ENCODE measurements at places on chromosomes 4 and X.

GRCh38 chr4:95122001-95122400, 364.2 kb downstream of the BMPR1B start:
- no peak for DNase-seq

DNA sequence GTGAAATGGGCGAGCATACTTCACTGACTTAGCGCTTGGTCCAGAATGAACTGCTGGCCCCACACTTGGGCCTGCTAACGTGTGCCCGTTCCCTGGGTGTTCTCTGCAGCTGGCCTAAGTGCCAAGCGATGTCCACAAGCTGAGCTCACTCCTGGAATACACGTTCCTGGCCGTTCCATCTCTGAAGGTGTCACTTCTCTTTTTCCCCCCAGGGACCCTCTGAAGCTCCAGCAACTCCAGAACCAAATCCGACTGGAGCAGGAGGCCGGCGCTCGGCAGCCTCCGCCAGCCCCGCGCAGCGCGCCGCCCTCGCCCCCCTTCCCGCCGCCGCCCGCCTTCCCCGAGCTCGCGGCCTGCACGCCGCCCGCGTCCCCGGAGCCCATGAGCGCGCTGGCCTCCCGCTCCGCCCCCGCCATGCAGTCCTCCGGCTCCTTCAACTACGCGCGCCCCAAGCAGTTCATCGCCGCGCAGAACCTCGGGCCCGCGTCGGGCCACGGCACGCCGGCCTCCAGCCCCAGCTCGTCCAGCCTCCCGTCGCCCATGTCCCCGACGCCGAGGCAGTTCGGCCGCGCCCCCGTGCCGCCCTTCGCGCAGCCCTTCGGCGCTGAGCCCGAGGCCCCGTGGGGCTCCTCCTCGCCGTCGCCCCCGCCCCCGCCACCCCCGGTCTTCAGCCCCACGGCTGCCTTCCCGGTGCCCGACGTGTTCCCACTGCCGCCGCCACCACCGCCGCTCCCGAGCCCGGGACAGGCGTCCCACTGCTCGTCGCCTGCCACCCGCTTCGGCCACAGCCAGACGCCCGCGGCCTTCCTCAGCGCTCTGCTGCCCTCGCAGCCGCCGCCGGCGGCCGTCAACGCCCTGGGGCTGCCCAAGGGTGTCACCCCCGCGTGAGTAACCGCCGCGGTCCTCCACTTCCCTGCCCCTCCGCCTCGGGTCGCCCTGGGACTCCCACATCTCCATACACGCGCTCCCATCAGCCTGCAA, 132.3 kb downstream of the CBR4 start:
- DNase-seq: peak; percentile 71

- DNase-seq: peak; percentile 1
Measured at GRCh38 chr4:134243742-134244713, 42.4 kb upstream of the PABPC4L start.

DNA sequence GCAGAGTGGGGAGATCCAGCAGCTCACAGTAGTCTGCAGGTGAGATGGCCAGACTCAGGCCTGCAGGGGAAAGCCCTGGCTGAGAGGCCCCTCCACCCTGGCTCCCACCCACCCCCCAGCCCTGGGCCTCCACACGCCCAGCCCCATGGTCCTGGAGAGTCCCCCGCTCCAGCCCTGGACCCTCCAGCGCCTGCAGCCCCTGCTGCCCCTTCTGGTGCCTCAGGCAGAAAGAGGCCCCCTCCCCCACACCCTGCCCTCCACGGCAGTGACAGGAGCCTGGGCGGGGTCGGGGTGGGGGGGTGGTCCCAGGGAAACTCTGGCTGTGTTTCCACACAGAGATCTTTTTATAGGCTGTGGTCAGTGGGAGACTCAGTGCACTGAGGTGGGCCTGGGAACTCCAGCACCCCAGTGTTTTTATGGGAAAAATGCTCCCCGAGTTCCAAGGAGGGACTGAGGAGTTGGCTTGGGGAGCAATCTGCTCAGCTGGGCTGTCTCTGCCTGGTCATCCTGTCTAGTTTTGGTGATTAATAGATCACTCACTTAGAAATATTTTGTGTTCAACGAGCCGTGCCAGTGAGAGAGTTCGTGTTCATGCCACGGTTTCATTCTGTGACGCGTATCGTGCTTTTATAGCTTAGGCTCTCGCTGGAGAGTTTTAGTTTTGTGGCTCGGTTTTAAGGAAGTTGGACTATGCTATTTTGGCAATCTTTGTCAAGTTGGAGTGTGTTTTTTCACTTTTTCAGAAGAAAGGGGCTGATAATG, 53.1 kb upstream of the HGFAC start:
- no peak for DNase-seq

- DNase-seq: no peak
Measured at GRCh38 chrX:133868250-133868649, 117.1 kb downstream of the GPC3 start.

DNA sequence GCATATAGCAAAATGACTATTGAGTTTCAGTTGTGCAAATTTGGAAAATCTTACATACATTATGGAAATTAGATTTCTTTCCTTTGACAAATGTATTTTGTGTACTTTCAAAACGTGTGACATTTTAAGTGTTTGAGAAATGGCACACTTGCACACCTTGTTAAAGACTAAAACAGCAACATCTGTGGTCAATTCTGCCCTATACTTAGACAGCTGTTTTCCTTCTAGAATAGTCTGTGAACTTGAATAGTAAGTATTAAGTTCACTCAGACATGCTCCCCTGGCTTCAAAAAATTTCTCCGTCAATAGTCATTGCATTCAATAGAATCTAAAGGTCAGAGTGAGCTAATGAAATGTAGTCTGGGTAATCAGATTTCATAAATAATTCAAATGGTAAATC, 21.7 kb upstream of the TBC1D9 start:
- DNase-seq: no peak

DNA sequence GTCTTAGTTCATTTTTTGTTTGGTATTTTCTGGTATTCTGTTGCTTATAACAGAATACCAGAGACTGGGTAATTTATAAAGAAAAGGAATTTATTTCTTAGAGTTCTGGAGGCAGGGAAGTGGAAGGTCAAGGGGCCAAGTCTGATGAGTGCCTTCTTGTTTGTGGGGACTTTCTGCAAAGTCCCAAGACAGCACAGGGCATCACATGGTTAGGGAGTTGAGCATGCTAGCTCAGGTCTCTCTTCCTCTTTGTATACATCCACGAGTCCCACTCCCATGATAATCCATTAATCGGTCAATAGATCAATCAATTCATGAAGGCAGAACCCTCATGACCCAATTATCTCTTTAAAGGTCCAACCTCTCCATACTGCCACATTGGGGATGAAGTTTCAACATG, 31.1 kb downstream of the IL13RA1 start:
- no peak for DNase-seq

DNA sequence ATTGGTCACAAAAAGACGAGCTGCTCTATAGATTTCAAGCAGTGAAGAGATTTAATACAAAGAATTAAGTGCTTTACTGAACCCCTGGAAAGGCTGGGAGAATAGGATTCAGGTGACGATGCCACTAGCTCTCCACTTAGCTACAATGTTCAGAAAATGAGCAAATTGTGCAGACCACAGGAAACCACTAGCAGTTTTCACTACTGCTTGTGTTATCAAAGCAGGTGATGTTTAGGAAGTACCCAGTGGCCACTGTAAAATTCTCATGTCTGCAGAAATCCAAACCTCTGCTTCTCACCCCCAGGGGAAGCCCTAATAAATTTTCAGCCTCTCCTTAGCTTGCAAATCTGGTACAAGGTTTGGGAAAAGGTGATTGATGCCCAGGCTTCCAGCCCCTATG, 165.1 kb downstream of the IL1RAPL1 start:
- DNase-seq: no peak

DNA sequence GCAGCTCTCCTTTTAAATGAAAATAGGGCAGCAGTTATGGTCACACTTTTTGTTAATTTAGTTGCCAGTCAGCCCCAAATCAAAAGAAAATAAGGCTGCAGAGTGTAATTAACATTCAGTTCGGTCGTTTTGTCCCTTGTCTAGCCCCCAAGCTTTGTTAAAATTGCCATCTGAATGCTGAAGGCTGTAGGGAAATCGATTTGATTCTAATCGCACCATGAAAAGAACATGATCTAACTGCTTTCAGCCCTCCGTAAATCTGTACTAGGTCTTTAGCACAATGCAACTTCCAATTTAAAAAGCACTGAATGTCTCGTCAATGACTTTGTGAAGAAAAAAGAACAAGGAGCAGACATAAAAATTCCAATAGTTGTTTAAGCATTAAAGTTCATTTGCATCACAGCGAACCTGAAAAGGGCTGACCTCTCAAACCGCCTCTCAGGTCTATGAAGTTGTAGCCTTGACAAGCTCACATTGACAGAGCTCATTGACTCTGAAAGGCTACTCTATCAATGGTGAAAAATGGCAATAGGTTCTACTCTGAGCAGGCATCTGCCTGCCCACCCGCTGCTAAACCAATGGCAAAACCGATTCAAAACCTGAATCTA, 48.9 kb downstream of the CHIC2 start:
- DNase-seq: no peak

DNA sequence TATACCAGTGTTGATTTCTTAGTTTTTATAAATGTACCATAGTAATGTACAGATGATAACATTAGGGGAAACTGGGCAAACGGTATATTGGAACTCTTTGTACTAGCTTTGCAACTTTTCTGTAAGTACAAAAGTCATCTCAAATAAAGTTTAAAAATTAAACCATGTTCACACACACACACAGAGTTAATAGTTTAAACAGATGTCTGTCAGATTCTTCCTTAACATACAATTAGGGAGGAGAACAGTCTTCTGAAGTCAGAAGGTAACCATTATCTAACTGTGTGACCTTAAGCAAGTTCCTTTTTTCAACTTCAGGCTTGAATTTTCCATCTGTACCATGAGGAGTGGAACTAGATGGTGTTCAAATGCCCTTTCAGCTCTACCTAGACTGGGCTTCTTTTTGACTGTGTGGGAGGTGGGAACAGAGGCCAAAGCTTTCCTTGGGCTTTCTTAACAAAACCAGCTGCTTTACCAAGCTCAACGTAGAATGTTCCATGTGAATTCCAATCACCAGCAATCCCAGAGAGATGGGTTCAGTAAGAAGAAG, 127.8 kb downstream of the NEXMIF start:
- DNase-seq: no peak

GRCh38 chrX:118528071-118528737, 32.6 kb downstream of the DOCK11 start:
- DNase-seq: no peak

DNA sequence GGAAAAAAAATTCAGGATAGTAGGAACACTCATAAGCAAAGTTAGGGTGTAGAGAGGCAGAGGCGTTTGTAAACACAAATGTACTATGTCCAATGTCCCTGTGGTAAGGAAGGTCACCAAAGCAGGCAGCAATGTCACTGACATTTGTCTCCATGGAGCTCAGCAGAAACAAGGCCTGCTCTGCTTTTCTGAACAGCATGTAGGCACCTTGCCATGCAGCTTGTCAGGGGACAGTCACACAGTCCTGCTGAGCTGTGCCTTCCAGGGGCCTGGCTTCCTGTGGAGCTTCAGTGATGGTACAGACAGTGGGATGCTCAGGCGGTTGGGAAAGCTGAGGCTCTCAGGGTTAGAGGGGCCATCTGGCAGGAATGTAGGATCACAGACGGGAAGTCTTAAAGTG, 74.5 kb upstream of the HS3ST1 start:
- no peak for DNase-seq

DNA sequence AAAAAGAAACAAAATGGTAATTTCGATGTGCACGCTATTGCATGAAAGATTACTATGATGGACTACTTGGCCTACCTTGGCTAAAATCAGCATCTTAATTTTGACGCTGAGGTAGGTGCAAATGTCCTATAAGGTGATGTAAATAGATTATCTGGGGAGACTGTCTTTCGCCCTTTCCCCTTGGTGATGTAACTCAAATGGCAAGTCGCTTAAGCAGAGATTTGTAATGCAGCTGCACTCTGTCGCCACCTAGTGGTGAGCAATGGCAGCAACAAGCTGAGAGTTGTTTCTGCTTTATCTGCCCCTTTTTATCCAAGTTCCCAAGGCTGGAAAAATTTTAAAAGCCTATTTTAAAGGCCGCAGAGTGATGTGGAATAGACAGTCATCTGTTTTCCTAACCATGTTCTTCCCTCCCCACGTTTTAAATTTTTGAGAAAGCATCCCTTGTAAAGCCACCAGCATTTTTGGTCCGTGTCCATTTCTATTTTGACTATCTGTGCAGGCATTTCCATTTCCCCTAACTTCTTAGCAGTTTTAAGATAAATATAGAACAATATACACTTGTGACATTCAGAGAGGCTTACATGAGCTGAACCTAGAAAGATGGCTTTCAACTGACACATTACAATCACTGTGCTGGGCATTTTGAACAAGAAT, 62.4 kb upstream of the PDLIM3 start:
- DNase-seq: peak; percentile 77

DNA sequence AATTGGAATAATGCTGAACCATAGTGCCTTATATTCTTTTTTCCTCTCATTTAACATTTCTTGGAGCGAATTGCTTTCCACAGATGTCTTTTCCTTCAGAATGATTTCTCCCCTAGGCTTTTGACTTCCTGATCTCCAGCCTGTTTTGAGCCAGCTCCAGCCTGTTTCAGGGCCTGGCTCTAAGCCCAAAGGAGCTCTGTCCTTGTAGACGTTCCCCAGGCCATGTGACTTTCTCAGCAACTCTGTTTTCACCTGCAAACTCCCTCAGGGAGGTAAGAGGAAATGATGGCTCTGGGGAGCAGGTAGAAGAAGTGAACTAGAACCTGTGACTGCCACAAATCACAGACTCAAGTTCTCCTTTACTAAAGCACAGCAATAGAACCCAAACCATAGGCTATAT, 89.1 kb downstream of the AKAP4 start:
- peak; percentile 52 for DNase-seq

GRCh38 chr4:174217273-174218126, 66.0 kb downstream of the FBXO8 start:
- DNase-seq: peak; percentile 59

DNA sequence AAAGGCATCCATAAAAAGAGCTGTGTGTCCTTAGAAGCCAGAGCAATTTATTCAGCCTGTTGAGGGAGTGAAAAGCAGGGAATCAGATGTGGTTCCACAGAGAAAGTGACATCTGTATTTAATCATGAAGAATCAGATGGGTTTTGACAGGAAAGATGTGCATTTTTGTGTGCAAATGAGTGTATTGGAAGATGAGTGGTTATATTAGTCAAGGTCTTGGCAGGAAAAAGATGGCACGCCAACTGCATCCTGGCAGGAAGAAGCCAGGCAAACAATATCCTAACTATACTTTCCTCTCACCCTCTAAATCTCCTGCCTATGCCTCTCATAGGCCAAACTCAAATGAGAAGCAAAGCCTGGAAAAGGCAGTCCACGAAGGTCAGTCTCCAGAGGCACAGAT, 59.1 kb downstream of the SCFD2 start:
- no peak for DNase-seq

DNA sequence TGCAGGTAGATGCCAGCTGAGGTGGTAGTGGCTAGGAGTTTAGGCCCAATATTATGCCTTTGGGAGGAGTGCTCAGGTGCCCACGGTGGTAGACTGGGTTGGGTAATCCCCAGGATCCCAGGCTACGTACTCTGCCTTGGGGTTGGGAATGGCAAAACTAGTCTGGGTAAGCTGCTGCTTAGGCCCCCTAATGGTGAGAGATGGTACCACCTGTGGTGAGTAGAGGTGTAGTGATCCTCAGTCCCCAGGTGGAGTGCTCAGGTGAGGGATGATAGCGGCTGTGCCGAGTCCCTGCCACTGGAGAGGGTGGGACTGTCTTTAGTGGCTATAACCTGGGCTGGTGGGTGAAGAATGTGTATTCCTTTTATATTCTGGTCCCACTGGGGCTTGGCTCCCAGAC, 75.2 kb downstream of the IL1RAPL2 start:
- peak; percentile 10 for DNase-seq

Measured in DMS53 (cell line).